SK-N-SH (cell line): ENCODE measurements at places on chromosomes 12 and 14.

DNA sequence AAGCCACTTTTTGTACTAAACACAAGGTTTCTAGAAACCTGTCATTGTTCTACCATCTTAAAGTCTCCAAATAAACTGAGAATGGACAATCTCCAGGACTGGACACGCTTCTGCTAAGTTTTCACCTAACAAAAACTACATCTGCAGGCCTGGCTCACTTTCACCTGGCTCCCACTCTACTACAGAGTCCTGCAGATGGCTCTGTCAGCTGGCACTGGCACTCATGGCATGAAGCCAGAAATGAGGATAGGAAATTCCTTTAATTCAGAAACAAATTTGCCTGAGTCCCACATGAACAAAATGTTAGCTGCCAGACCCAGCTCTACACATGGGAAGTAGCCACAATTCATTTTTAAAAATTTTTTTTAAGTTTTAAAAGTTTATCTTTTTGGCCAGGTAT is 42.1 kb downstream of the STXBP6 start:
- no peak for DNase-seq

GRCh38 chr12:51388069-51388799 is 3.0 kb downstream of the GALNT6 start:
- DNase-seq, result peak; percentile 83

DNA sequence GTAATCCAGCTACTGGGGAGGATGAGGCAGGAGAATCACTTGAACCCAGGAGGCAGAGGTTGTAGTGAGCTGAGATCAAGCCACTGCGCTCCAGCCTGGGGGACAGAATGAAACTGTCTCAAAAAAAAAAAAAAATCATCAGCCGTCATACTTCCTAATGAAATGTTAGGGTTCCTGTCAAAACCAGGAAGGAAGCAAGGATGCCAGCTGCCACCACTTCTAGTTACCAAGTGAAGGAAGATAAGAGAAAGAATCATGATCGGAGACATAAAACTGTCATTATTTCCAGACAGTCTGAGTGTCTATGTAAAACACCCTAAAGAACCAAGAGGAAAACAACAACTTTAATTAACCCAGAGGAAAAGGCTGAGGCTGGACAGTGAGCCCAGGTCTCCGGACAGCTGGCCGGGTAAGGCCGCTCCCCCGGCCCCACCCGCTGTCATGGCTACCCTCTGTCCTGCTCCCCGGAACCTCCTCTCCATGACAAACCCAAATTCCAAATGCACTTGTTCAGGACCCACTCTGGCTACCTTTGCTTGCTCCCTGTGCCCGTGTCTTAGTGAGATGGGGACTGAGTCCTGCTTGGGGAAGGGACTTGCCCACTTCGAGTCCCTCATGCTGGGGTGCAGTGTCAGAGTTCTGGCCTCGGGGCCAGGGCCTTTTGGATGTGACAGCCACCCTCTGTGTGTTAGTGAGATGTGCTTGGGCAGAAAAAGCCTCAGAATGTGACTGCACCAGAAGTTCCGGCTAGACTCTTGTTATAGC is 29.0 kb downstream of the SLC6A12 start:
- no peak for DNase-seq

- DNase-seq, result no peak
These were observed 83.8 kb downstream of the SLC25A21 start for GRCh38 chr14:37088356-37089215.

DNA sequence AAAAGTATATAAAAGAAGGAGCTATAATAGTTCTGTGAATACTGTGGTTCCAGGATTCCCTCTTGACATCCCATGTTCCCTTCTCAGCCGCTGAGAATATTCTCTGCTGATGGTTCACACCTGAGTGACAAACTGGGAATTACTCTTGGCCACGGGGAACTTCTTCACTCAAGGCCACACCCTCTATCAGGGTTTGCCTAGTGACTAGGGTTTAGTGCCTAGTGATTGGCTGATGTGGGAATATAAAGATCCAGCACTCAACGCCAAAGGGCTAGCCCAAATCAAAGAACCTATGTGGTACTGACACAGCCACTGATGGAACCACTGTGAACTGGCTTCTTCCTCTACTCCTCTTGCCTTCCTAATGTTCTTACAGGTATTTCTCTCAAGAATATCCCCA is 248.4 kb downstream of the ASCL1 start:
- DNase-seq, result no peak

- no peak for DNase-seq
These were observed 155.9 kb upstream of the PRMT8 start for GRCh38 chr12:3335078-3335487.
